Fibroblast of gingiva (primary cell): ENCODE measurements at places on chromosomes 16 and 17.

DNA sequence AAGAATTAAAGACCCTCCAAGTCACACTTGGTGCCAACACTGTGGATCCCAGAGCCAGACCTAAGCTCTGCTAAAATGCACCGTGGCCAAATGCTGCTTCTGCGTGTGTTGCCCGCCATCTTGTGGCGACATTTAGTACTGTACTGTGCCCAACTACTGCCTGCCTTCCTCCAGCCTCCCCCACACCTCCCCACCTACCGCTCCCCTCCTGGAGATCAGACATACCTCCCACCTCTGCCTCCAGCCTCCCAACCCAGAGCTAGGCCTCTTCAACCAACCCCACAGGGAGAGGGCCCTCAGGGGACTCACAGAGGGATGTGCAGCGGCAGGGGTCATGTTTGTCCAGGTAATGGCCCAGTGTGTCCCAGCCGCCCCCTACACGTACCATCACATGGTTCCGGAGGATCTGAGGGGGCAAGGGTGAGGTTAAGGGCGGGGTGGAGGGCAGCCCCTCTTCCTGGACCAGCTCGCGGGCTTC, 5.5 kb downstream of the GAS2L2 start:
- DNase-seq: peak; percentile 65

GRCh38 chr17:3503285-3503684, 27.5 kb downstream of the ASPA start:
- no peak for DNase-seq

DNA sequence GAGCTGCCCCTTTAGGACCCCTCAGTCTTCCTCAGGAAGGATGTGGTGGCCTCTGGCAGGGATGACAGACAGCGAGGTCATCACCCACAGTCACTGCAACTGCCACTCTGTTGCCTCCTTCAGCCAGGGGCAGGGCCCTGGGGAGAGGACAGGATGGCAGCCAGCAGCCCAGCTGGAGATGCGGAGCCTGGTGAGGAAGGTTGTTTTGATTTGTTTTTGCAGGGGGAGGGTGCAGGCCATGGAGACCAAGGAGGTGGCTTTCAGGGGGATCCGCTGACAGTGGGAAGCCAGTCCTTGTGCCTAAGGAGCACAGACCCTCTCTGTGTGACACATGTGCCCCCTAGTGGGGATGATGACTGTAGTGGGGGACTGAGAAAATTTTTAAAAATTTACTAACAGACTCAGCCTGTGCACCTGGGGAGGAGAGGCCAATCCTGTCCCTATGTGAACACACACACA, 7.4 kb downstream of the PRCD start:
- DNase-seq: peak; percentile 59

- peak; percentile 74 for DNase-seq
Measured at GRCh38 chr16:66988197-66988788, at the start of gene CES4A. Gene CES4A, plus strand, starts transcription at chr16:66988589. Its CDS starts 184 bp downstream, at chr16:66988773.

DNA sequence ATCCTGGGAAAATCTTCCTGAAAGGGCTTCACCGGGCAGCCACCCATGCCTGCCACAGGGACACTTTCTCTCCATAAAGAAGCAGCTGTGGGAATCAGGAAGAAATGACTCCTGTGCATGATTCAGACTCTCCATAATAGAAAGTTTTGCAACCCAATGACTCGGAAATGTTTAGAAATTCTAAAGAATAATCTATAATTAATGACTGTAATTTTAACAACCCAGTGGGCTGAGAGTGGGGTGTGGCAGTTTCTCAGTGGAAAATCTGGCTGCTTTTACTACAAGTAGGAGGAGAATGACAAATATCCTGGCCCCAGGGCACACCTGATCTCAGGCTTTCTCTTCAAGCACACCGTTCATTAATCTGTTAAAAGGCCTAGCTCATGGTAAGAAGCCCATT, 25.7 kb downstream of the IRF8 start:
- no peak for DNase-seq

DNA sequence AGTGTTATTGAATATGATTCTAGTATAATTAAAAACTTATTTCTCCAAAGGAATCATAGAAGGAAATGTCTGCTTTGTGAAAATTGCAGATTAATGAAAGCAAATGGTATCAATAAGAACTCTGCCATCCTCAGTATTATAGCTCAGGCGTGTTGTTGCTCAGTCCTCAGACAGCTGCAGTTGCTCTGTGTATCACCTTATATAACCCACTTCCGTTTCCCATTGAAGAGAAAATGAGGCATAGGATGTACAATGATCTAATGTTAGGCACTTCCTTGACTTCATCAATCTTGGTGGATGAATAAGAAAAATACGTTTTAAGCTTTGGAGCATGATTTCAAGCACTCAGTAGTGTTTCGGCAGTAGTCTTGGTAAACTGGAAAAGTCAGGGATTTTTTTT, 14.1 kb downstream of the MFSD11 start:
- DNase-seq: no peak

GRCh38 chr17:36593656-36594316, 2.1 kb downstream of the DHRS11 start:
- no peak for DNase-seq

DNA sequence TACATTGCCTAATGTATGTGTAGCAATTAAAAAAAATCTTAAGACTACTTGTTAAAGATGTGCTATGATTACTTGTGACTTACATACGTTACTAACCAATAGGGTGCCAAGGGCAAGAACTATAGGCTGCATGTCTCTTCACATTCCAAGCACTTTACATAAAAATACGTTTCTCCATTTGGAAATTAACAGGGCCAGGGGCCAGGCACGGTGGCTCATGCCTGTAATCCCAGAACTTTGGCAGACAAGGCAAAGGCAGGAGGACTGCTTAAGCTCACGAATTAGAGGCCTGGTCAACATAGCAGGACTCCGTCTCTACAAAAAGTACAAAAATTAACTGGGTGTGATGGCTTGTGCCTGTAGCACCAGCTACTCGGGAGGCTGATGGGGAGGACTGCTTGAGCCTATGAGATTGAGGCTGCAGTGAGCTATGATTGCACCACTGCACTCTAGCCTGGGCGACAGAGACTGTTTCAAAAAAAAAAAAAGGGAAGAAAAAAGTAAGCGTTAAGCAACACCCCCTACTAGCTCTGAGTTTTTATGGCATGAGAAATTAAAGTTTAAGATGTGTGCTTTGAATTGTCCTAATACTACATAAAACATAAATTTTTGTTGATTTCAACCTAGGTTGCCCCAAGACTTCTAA, 12.3 kb downstream of the PSMD12 start:
- DNase-seq: no peak

DNA sequence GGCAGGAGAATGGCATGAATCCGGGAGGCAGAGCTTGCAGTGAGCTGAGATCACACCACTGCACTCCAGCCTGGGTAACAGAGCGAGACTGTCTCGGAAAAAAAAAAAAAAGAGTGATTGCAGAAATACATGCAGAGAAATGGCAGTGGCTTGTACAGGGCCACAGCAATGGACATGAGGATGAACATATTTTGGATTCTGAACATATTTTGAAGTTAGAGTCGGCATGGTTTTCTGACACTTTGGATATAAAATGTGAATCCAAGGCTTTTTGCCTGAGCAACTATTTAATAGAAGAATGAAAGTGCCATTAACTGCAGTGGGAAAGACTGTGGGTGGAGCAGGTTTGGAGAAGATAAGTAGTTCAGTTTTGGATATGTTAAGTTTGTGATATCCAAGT, 35.8 kb downstream of the CPD start:
- no peak for DNase-seq
